ENCODE measurements at places on chromosomes 2 and 18. TPM values are rescaled to one million over a fixed set of nuclear protein-coding genes. Genes with fewer than 3 reads are reported as not detected.
A peak's percentile ranks its signal among the peaks of the same experiment; 100 is the strongest.

The EPB41L3 gene
- 0.36 TPM for total RNA-seq

DNA sequence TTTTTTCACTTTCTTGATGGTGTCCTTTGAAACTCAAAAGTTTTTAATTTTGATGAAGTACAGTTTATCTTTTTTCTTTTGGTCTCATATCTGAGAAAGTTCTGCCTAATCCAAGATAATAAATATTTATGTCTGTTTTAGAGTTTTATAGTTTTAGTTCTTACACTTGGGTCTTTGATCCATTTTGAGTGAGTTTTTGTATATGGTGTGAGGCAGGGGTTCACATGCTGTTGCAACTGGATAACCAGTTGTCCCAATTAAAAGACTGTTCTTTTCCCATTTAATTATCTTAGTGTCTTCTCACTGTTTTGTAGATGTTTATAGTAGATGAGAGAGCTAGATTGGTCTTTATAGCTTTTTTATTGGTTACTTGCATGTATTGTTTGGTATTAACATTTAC is 43.6 kb downstream of the TET3 start:
- no peak for DNase-seq

The RNF181 gene
- total RNA-seq, result 156 TPM

The SESTD1 gene
- 31.3 TPM for total RNA-seq

DNA sequence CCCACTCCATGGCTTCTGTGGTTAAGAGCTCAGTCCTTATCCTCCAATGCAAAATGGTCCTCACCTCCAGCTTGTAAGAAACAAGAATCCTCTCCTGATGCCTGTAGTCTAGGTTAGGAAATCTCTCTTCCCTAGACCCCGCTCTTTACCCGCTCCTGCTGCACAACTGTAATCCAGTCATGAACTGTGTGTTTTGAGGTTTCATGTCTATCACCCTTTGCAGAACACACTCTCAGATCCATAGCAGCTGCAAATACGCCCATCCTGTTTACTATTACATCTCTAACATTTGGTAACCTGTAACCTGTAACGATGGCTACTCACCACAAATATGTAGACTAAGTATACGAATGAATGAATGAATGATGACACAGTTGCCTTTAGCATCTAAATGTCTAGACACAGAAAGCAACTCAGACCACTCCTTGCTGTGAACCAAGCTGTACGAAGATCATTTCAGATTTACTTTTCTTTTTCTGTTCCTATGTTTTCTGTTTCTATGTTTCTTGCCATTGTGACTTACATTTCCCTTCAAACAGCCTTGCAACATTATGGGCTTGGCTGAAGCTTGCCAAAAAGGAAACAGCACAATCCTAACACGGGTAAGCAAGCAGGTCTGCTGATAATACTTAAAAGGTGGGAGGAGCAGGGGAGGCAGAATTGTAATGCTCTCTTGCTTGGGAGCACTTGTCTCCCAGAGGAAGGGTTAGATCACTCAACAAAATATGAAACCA is 53.7 kb downstream of the EPHA4 start:
- no peak for DNase-seq

The ADI1 gene
- 42.9 TPM for total RNA-seq

The RESP18 gene
- not detected for total RNA-seq

DNA sequence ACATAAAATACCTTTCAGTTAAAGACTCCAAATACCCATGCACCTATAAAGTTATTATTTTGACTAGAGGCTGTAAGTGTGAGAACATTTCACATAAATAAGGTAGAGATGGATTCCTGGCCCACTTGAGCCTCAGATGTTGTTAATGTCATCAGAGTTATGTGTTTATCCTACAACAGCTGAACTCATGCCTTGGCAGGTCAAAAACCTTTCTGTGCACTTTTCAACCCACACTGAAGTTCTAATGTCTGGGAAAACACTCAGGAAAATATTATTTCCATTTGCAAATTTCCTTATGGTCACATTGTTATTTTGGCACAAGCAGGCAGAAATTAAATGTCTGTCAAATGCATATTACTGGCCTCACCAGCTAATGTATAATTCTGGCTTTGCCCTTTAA is 209.2 kb downstream of the LNPK start:
- DNase-seq, result no peak

DNA sequence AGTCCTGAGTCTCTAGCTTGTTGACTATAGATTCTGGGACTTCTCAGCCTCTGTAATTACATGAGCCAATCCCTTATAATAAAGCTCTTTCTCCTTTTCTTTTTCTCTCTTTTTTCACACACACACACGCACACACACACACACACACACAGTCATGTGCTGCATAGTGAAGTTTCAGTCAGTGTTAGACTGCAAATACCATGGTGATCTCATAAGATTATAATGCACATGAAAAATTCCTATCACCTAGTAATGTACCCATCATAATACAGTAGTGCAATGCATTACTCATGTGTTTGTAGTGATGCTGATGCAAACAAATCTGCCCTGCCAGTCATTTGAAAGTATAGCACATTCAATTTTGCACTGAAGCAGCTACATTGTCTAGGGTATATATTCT is 558.2 kb downstream of the SUCLG1 start:
- peak; percentile 7 for DNase-seq

GRCh38 chr2:8437228-8437948 is 244.5 kb upstream of the ID2 start:
- DNase-seq, result no peak

- no peak for DNase-seq
Observed at GRCh38 chr2:170530284-170530745, 184.8 kb upstream of the SP5 start.

The PROKR1 gene
- total RNA-seq, result not detected
